Natural killer cell (primary cell): ENCODE measurements at places on chromosomes 7 and 10. TPM values are rescaled to one million over a fixed set of nuclear protein-coding genes. Genes with fewer than 3 reads are reported as not detected.

GRCh38 chr10:83935911-83936310 lies 203.4 kb upstream of the GHITM start:
- no peak for DNase-seq
- no peaks in the 10 kb centered on the region for H3K27me3 ChIP-seq
- no peak overlapping the region for H3K27ac ChIP-seq

DNA sequence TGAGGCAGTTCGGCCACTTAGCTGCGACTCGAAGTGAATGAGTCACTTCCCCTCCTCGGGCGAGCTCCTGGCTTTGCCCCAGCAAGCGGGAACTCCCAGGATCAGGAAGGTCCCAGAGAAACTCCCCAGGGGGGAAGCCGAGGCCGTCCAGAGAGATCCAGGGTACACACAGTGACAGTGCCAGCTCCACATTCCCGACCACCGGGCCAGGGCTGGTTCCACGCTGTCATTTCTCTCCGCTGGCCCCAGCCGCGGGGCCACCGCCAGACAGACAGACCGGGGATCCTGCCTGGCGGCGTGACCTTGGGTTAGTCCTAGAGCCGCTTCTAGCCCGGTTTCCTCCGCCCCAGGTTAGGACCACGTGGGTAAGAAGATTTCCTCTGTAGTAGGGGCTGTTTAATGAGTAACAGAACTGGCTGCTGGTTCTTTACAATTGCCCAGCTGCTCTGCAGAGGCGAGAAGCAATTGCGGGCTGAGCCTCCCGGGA lies 463 bp upstream of the UPP1 start:
- peaks cover 25% of the 10 kb centered on the region for H3K36me3 ChIP-seq
- peak overlapping the region; percentile 95 for H3K27ac ChIP-seq
- no peaks in the 10 kb centered on the region for H3K27me3 ChIP-seq

DNA sequence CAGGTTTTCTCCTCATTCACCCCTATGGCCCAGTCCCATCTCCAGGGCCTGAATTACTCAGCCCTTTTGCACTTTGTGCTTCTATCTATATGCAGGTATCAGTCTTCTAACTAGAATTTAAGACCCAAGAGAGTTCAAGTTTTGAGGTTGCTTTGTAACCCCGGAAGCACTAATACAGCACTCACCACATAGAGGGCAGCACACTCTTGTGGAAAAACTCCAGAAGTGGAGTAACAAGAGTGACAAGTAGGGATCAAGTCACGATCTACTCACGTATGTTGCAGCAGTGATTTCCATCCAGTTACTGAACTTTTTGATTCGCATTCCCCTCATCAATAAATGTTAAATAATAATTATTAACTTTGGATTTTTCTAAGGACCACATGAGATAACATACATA lies 151.0 kb downstream of the CHCHD3 start:
- no peaks in the 10 kb centered on the region for H3K27me3 ChIP-seq
- no peak overlapping the region for H3K27ac ChIP-seq
- H3K36me3 ChIP-seq, result no peaks in the 10 kb centered on the region
- H3K4me3 ChIP-seq, result no peak overlapping the region
- no peaks in the 10 kb centered on the region for H3K4me1 ChIP-seq
- DNase-seq, result no peak

DNA sequence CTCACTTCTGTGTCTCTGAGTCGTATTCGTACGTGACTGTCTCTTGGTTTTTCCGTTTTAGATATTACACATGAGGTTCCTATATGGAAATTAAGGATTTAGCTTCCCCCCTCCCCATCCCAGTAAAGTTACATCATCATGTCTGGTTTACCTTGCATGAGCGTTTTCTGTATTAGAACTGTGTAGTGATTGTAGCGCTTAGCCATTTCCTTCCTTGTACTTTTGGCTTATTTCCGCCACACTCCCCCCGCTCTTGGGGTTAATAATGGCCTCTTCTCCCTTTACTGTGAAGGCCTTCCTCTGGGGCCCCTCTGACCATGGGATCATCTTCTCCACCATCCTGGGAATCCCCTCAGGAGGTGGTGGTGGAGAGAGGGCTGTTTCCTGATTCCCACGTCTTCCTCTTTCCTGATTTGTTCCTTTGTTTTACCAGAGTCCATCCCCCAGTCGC lies 27.2 kb upstream of the AP5Z1 start:
- H3K4me1 ChIP-seq, result peaks cover 50% of the 10 kb centered on the region
- peaks cover 5% of the 10 kb centered on the region for H3K36me3 ChIP-seq
- no peaks in the 10 kb centered on the region for H3K27me3 ChIP-seq
- DNase-seq, result no peak

LRRC17 gene
- not detected for total RNA-seq

DNA sequence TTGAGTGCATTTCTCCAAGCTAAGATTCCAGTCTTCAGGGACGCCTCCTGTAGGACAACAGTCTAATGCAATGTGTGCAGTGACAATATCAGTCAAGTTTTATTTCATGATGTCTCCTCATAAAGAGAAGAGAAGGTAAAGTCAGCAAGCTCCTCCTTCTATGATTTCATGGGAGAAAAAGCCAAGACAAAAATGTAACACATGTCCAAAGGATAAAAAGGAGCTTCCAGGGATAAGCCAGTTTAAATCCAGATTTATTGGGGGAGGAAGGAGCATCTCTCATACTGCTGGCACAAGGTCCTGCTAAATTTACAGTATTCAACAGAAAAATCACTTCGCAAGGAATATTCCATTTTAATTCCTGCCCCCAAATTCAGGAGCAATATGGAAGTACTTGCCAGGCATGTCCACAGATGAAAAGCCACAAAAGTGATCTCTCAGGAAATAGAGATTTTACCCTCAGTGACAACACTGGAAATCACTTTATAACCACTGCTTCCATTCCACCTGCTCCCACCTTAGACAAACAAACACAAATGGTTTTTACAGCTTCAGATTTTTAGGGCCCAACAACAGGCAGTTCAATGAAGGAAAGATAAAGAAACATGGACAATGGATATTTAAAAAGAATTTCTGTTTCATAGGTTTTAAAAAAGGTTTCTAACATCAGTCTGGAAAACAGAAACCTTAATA lies 677.5 kb upstream of the C7orf33 start:
- no peaks in the 10 kb centered on the region for H3K36me3 ChIP-seq
- no peak overlapping the region for H3K4me3 ChIP-seq
- DNase-seq, result no peak
